Lower lobe of right lung (tissue), 2 donors: ENCODE measurements at places on chromosomes 7 and 10. TPM values are rescaled to one million over a fixed set of nuclear protein-coding genes. Genes with fewer than 3 reads are reported as not detected.

GRCh38 chr7:94556028-94556427, 46.4 kb downstream of the CASD1 start:
- no peak for DNase-seq

GRCh38 chr7:122974229-122974628, 21.3 kb downstream of the TAS2R16 start:
- DNase-seq = no peak

GRCh38 chr7:24407965-24408364, 124.0 kb downstream of the NPY start:
- no peak for DNase-seq

GRCh38 chr10:115278294-115278693, 185.1 kb downstream of the ATRNL1 start:
- no peak for DNase-seq

DNA sequence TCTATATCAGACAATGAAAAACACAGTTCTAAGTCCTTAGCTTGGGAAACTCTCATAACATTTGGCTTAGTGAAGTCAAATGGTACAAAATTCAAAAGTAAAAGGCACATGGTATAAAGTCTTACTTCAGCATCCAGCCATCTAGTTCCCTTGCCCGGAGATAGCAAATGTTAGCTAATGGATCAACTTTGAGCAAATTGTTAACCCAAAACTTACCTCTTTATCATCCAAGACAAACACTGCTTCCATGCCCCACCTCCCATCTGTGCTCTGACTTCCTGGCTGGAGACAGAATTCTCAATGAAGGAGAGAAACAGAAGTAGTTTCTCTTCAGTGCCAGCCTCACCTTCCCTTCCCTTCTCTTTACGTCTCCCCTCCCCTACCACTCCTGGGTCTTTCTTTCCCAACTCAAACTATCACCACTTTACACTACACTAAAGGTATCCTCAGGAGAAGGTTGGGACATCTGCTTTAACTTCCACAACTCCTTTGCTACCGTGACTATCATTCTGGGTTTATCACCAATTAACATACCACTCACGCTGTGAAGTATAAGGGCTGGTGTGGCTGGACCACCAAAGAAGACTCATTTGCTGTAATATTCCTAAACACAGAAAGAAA, 21.2 kb upstream of the ZNRF2 start:
- no peak for DNase-seq

CCM2 gene
- total RNA-seq = 45.7 TPM

EZH2 gene
- 3.5 TPM for total RNA-seq
